ENCODE measurements at places on chromosomes 7 and 10.

- DNase-seq: no peak
Measured at GRCh38 chr10:52729271-52730104, 43.1 kb downstream of the MBL2 start.

GRCh38 chr7:32943252-32944030, 13.8 kb upstream of the FKBP9 start:
- DNase-seq: no peak

DNA sequence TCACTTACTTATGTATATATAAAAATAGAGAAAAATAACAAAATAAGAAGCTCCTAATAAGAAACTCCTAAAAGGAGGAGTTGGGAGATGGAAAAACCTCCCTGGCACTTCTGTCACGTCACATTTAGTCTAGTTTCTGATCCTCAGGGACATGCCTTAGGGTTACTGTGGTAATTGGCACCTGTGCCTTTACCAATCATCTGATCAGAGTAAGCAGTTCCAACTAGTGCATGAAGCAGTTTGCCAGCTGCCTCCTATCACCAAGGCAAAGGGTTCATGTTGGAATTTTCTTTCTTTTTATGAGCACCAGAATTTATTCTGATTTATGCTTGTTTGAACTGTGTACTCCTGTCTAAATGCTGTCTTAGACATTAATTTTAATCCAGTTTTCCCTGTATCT, 49.9 kb downstream of the ARL4A start:
- no peak for DNase-seq

DNA sequence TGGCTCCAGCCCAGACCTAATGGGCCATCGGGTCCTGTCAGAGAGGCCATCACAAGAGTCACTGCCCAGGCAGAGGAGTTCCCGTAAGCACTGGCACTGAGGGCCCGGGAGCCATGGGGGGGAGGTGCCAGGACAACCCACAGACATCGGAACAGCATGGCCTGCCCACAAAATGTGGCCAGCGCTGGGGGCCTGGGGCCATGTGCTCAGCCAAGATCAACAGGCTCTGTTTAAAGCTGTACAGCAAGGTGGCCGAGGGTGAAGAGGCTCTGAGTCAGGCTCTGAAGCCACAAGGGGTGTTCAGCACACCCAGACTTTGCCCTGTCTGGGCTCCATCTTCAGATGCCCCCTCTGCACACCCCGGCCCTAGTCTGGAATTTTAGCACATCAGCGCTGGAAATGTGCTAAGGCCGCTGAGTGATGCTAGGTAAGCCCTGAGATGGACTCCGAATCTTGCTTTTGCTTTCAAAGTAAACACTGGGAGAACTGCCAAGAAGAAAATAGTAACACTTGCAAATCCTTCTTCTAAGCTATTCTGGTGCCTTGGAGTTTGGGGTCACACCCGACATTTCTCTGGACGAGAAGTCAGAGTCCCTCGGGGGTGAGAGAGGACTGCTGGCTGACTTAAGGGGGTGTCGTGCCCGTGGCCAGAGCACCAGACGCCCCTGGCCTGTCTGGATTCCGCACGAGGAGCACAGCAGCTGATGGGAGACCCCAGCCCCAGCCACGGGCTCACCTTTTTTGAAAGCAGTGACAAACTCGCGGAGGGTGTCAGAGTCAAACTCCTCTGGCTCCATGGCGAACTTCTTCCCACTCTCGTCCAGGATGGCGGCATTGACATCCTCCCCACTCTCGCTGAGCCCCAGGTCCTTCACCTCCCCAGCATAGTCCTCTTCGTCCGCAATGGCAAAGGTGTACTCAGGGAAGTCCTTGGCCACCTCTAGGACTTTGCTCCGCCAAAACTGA, 23.6 kb downstream of the PDIA4 start:
- no peak for DNase-seq

DNA sequence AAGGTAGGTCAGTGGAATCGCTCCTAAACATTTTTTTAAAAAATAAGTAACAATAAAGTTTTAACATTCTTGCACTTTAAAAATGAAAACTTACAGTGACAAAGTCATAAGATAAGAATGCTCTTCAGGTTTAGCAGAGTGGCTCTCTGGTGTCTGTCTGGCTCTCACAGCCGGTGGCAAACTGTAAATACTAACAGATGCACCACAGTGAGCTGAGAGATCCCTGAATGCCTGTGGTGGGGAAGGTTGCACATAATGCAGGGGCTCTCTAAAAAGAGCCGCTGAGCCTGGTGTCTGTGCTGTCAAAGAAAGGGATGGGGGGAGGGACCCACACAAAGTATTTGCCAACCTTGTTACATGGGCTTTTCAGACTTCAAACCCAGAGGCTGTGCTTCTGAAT, 498.3 kb downstream of the CCSER2 start:
- DNase-seq: no peak

GRCh38 chr7:134850066-134850465, 70.6 kb downstream of the CALD1 start:
- DNase-seq: no peak

DNA sequence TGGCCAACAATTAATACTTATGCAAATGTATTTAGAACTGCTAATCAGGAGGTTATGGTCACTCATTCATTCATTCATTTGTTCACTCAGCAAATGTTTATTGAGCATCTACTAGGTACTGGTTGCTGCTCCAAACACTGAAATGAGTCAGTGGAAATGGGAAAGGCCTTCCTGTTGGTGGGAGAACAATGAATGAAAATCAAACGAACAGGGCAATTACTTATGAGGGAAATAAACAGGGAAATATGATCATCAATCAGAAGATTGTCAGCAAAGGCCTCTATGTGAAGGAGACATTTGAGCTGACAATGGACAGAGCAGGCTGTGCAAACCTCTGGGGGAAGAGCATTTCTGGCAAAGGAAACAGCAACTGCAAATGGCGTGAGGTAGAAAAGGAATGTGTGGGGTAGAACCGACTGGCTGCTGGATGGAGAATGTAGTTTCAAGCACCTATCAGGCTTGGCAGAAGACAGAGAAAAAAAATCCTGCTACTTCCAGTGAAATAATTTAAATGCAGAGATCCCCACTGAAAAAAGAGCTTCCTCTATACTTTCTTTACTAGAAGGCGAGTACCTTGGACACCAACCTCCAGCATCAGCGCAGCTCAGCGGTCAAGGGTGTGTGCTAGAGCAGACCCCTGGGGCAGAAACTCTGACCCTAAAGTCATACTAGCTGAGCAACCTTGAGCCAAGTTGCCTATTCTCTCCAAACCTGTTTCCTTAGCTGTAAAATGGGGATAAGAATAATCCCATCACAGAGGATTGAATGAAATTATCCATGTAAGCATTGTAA, 108.8 kb upstream of the EEPD1 start:
- no peak for DNase-seq

DNA sequence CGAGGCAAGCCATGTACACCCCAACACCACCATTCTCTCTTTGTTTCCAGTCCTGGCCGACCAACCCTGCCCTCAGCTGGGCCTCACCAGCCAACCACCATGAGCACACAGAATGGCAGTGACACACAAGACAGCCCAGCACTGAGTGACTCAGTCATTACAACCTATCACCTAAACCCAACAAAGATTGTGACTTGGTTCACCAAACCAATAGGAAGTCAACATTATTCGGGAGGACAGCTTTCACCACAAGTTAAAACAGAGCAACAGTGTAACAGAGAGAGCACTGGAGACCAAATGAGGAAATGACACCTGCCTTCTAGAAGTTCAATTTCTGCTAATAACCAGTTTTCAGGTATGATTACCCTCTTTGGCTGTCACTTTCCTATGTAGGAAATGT, 72.1 kb downstream of the DNMBP start:
- no peak for DNase-seq

DNA sequence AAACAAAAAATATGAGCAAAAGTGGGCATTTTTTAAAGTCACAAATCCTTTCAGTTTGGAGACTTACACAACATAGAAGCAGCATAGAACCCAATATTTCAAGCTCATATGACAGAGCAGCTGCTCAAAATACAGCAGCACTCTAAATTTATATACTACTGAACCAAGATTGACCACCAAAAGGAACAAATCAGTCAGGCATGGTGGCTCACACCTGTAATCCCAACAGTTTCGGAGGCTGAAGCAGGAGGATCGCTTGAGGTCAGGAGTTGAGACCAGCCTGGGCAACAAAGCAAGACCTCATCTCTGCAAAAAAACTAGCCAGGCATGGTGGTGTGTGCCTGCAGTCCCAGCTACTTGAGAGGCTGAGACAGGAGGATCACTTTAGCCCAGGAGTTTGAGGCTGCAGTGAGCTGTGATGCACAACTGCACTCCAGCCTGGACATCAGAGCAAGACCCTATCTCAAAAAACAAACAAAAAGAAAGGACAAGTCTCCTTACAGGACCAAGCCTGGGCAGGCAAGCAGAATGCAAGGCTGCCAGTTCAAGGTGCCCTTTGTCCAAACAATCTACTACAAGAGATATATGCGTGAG, 40.0 kb downstream of the PARD3 start:
- DNase-seq: no peak

Data from fibroblast of skin of left quadriceps (primary cell).